ENCODE measurements at places on chromosomes 7 and 10.

- DNase-seq, result no peak
These were observed 66.2 kb upstream of the NME8 start for GRCh38 chr7:37782166-37782565.

DNA sequence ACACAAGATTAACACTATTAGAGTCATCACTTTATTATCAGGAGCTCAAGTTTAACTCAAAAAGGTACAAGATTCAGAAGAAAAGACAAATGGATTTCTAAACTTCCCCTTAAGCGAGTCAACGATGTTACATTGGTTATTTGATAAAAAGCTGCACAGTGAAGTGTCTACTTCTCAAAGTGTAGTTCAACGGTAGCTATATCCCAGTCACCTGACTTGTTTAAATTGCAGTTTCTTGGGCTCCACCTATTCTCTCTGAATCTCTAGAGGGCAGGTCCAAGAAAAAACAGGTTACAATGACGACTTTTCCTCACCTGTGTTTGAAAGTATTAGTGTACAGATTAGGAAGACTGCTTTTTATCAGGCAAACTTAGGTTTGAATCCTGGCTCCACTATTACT is 16.6 kb downstream of the MINDY3 start:
- no peak for DNase-seq

DNA sequence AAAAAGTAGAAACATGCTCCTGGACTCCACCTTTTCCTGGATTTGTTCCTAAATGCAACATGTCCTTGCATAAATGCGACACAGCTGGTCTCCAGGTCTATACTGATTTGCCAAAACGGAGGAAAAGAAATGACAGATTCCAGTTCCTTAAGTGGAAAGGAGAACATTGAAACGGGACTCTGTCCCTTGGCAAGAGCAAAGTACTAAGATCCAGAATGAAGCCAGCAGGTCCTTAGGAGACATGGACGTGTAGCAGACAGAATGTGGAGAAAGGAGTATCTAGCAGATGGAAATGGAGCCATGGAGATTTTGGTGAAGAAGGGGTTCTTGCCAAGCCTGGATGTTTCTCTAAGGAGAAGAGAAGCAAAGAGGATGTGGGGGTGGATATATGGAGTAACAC is 16.2 kb downstream of the PIP start:
- no peak for DNase-seq

- peak; percentile 62 for DNase-seq
These were observed 16.8 kb upstream of the ZNF467 start for GRCh38 chr7:149790146-149790548.

GRCh38 chr7:13898957-13899670 is 90.4 kb downstream of the ETV1 start:
- DNase-seq, result no peak

DNA sequence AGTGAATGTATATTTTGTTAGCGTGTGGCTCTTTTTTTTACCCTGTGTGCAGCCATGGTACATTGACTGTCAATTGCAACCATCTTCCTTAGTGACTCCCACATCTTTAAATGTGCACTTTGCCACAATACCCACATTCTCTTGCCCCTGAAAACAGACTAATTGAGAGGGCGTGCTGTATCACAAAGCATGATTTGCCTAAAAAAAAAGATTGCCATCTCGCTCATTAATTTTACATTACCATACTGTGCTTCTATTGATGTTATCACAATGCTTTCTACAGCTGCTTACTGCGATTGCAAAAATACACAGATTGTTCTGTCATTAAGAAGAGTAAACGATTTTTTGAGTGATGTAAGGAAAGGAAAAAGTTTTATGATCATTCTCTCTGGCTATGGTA is 613.1 kb upstream of the NRP1 start:
- no peak for DNase-seq

DNA sequence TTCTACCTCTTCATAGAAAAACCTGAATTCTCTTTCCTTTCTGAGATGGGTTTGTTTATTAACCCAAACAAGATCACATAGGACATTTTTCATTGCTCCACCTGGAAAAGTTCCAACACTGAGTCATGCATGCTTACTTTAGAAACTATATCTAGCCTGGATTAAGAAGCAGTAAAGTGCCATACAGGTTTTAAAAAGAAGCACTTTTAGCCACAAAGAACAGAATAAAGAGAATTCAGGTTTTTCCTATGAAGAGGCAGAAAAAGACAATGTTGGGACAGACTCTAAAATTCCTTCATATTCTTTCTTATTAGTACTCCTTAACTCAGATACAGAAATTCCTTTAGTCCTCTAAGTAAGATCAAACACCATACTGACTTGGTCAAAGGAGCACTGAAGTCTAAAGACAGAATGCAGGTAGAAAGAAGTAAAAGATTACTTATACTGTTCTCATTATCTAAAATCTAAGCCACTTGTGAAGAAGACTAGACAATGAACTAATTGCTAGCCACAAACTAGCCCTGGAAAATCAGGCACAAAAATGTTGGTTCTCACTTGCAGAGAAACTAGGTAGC is 241.3 kb downstream of the ANK3 start:
- DNase-seq, result no peak

GRCh38 chr7:157772486-157773130 is 435.8 kb downstream of the DNAJB6 start:
- no peak for DNase-seq

- DNase-seq, result peak; percentile 44
These were observed 45.5 kb upstream of the ZNRF2 start for GRCh38 chr7:30238721-30239441.

- no peak for DNase-seq
These were observed 72.5 kb upstream of the KCNMA1 start for GRCh38 chr10:77710081-77710551.

DNA sequence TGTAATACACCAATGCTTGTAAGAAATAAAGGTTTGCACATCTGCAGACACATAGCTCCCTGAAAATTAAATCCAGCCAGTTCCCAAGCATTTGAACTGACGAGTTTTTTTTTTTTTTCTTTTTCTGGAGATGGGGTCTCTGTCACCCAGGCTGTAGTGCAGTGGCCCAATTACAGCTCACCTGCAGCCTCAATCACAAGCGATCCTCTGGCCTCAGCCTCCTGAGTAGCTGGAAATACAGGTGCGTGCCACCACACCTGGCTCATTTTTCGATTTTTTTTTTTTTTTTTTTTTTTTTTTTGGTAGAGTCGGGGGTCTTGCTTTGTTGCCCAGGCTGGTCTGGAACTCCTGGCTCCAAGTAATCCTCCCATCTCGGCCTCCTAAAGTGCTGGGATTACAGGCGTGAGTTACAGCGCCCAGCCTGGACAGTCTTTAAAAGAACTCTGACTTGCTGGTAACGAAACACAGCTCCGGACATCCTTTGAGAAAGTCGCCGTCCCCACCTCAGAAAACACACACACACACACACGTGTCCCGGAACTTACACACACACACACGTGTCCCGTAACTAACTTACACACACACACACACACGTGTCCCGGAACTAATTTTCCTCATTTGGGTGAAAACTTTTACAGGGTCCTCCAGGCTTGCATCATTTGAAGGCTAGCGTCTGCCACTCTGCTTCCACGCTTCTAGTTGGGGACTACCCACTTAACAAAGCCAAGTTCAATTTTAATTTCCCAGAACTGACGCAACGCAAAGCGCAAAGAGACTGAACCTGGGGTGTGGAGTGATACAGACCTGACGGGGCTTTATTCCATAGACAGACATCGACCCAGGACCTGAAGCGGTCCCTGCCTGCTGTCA is 18.6 kb downstream of the OCM2 start:
- no peak for DNase-seq

DNA sequence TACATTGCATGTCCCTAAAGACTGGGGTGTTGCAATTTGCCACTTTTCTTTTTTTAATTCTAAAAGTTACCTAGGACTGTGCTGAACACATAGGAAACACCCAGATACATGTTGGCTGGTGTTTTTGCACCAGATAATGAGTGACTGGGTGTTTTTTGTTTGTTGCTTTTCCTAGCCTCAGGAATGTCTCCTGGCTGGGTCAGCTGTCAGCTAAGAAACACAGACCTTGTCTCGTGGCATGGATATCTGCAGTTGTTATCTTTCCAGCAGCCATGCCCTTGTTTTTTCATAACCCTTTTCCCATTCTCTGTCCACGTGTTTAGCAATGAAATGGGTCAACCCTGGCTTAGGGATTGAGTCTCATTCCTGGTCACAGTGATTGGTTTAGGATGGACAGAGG is 433.9 kb upstream of the ZMIZ1 start:
- no peak for DNase-seq

- DNase-seq, result no peak
These were observed 48.8 kb upstream of the PSAP start for GRCh38 chr10:71899665-71900412.

DNA sequence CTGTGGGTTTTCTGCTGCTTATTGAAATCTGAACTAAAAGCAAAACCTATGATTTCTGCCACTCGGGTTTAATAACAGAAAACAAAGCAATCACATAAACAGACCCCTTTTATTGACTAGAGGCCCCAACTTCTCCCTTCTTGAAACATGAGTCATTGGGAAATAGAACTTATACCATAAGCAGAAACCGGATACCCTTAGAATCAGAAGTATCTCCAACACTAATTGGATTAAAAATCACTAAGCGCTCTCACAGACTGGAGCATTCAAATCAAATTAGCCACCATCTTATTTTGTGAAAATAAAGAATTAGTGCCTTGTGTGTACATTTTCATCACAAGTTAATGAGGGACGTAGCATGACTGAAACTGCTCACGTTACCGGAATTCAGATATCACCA is 206.9 kb downstream of the WDR11 start:
- DNase-seq, result no peak

GRCh38 chr7:2853147-2853546 is 9.0 kb upstream of the GNA12 start:
- no peak for DNase-seq

DNA sequence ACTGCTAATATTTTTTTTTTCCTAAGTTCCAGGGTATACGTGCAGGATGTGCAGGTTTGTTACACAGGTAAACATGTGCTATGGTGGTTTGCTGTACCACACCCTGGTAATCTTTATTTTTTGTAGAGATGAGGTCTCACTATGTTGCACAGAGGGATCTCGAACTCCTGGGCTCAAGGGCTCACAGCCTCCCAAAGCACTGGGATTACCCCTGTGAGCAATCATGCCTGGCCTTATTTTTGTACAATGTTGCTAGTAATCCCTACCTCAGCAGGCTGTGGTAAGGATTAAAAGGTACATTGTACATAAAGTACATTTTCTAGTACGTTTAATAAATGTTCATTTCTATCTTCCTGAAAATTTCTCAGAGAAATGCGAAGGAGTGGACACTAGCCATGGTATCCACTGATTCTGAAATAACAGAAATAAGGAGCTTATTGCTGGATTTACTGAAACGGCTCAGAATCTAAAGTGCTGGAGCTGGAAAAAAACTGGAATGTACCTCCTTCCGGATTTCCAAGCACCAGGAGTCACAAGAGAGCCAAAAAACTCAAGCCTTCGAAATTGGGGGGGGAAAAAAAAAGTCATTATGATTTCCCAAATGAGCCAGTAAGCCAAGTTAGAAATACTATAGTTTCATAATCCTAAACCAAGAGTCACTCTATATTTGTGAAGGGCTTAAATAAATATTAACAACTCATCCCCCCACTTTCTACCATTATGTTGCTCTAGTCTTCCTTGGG is 69.6 kb downstream of the NT5C2 start:
- DNase-seq, result no peak

- no peak for DNase-seq
These were observed 22.3 kb downstream of the DLG5 start for GRCh38 chr10:77904100-77904840.

GRCh38 chr7:46606761-46607160 is 685.7 kb upstream of the IGFBP3 start:
- no peak for DNase-seq

DNA sequence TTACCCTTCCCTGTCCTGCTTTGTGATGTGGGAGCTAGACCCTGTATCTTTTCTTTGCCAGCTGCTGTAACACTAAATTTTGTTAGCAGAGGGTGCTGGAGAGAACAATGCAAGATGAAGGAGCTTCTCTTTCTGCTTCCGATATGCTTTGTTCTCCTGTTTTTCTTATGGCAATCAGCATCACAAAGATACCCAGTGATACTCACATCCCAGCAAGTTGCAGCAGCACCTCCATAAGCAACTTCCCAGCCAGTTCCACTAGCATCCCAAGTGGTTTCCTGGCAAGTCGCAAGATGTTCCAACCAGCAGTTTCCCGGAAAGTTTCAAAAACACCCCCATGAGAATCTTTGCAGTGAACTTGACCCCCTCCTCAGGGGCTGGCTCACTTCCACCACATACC is 148.6 kb downstream of the IMMP2L start:
- DNase-seq, result peak; percentile 24

DNA sequence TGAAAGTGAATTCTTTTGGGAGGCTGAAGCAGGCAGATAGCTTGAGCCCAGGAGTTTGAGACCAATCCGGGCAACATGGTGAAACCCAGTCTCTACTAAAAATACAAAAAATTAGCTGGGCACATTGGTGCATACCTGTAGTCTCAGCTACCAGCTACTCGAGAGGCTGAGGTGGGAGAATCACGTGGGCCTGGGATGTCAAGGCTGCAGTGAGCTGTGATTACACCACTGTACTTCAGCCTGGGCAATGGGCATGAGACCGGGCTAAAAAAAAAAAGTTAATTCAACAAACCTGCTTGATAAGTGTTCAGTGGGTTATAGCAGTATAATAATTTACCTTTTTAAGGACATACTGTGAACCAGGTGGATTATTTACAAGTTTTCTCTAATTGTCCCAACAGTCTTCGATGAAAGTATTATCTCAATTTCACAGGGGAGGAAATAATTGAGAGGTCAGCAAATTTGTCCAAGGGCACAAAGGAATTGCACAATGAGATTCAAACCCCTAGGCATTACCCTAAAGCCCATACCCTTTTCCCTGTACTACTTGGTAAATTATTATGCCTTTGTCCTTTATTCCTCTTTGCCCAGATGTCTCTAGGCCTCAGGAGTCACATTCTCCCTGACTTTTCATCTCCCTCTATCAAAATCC is 13.1 kb upstream of the DLD start:
- DNase-seq, result no peak

GRCh38 chr10:91708174-91708861 is 75.4 kb upstream of the PPP1R3C start:
- DNase-seq, result no peak

GRCh38 chr10:4813023-4813422 is 13.0 kb upstream of the AKR1E2 start:
- DNase-seq, result no peak

GRCh38 chr10:14322526-14323188 is 8.1 kb downstream of the FRMD4A start:
- no peak for DNase-seq

DNA sequence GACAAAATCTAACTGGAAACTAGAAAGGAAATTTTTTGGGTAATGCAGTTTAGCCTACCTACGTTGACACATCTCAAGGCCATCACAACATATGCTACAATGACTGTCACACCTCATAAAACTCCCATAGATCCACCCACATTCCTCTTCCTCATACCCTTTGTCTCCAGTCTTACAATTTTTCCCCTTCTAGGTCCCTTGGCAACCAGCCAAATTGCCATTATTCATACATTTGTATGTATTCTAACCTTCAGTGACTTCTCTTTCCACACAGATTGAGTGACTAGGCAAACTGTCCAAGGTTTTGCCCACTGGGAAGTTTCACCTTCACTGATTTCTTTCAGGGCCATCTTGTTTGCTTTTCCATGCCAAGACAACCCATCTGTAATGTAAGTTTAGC is 100.5 kb upstream of the TPK1 start:
- no peak for DNase-seq

GRCh38 chr10:98060079-98060478 is 29.7 kb upstream of the CRTAC1 start:
- no peak for DNase-seq

Measured in left ventricle myocardium inferior (tissue), 1 donor.